ENCODE measurements at places on chromosomes 5 and 9.

DNA sequence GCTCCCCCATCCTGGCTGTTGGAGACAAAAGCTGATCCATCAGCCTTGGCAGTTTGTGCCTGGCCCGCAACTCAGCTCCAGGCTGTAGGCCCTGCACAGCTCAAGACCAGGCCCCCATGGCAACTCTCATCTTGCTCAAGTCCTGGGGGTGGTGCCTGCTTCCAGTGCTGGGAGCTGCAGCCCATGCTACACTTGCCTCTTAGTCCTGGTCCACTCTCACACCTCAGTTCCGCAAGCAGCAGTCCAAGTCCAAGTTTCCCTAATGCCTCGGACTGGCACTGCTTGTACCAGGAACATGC lies 14.2 kb downstream of the AHRR start:
- H3K27me3 ChIP-seq = no peaks in the 10 kb centered on the region
- H3K4me3 ChIP-seq = no peak overlapping the region
- DNase-seq = no peak
- no peak overlapping the region for H3K27ac ChIP-seq
- H3K4me1 ChIP-seq = peaks cover 8% of the 10 kb centered on the region

DNA sequence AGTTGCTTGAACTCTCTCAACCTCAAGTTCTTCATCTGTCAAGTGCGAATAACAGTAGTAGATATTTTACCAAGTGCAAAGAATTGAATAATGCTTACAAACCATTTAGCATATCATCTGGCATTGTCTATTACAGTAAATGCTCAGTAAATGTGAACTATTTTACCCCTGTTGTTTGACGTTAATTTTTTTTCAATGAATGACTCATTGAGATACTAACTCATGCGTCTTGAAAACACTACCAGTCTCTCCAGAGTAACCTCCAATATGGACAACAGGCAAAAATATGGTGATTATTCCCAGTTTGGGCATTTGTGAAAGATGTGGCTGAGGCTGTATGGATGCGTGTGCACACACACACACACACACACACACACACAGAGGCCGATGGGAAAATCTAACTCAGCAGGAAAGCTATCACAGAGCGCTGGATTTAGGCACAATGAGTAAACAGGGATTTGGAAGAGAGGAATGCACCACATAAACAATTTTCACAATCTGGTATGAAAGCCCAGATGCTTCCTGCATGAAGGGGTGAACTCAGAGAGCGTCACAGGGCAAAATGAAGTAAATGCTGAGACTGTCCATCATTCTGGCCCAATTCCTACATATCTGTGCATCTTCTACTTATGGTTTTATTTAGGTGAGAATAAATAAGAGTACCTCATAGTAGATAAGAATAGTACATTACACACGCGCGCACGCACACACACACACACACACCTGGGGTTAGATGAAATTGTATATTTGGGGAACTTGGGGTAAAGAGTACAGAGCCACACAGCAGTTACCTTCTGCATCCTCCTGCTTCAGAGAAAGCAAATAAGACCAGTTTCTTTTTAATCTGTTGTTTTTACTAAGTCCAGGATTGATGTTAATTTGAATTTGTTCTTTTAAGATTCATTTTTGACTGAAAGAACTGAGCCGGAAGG lies 128.7 kb downstream of the PALM2AKAP2 start:
- H3K27me3 ChIP-seq = no peaks in the 10 kb centered on the region
- no peaks in the 10 kb centered on the region for H3K4me1 ChIP-seq
- H3K36me3 ChIP-seq = no peaks in the 10 kb centered on the region

DNA sequence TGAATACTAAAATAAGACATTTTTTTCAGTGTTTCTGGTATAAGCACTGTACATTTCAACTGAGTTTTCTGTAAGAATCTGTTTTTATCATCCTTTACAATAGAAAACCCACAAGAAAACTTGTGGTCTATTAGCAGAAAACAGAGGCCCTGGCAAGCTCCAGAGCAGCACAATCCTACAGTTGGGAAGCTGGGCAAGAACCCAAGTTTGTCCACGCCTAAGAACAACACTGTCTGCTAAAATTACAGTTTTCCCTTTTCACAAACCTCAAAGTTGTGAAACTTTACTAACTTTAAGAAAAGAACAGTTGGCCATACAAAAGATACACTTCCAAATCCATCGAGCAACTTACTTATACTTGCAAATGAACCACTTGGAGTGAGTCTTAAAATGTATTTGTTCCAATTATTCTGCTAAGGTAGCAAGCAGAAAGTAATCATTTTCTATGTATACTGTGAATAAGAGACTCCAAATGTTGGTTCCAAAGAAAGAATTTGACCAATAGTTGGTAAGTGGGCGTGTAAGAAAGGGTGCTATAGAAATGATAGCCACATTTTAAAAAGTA lies 982.0 kb upstream of the ARRDC3 start:
- no peak overlapping the region for H3K4me3 ChIP-seq
- no peaks in the 10 kb centered on the region for H3K36me3 ChIP-seq
- DNase-seq = no peak
- no peaks in the 10 kb centered on the region for H3K27me3 ChIP-seq
- H3K27ac ChIP-seq = no peak overlapping the region

GRCh38 chr5:152811988-152812387 lies 406.9 kb upstream of the NMUR2 start:
- no peak for DNase-seq
- H3K36me3 ChIP-seq = no peaks in the 10 kb centered on the region
- no peaks in the 10 kb centered on the region for H3K27me3 ChIP-seq
- H3K27ac ChIP-seq = no peak overlapping the region
- no peaks in the 10 kb centered on the region for H3K4me1 ChIP-seq

DNA sequence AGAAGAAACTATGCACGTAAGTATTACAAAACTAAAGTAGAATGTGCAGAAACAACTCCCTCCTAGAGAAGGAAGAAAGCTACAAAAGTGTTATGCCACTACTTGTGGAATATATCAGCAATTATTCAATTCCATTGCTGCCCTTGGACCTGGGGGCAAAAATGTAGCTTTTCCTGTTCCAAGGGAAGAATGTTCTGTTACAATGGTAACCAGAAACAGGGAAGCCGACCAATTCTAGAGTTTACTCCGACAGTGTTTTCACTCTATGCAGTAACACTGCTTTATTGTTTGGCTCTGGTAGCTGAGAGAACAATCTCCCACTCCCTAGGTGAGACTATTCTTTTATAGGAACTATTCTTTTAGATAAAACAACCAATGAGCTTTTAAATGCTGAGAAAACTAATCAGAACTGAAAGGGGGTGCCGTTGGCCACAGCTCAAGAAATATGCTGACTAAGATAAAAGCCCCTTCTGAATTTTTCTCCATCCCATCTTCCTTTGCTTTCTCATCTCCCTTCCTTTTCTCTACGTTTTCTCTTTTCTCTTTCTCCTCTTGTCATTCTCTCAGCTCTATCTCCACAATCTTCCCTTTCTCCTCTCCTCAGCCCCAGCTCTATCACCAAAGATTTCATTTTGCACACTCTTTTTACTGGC lies 54.1 kb downstream of the SLC1A3 start:
- no peaks in the 10 kb centered on the region for H3K27me3 ChIP-seq
- H3K36me3 ChIP-seq = no peaks in the 10 kb centered on the region
- no peak overlapping the region for H3K27ac ChIP-seq
- no peak for DNase-seq
- no peaks in the 10 kb centered on the region for H3K4me1 ChIP-seq

- H3K36me3 ChIP-seq = no peaks in the 10 kb centered on the region
- H3K27me3 ChIP-seq = no peaks in the 10 kb centered on the region
- no peak overlapping the region for H3K27ac ChIP-seq
- no peak overlapping the region for H3K4me3 ChIP-seq
- no peak for DNase-seq
- peaks cover 6% of the 10 kb centered on the region for H3K4me1 ChIP-seq
These were observed 104.2 kb upstream of the PANK3 start for GRCh38 chr5:168683247-168683926.

DNA sequence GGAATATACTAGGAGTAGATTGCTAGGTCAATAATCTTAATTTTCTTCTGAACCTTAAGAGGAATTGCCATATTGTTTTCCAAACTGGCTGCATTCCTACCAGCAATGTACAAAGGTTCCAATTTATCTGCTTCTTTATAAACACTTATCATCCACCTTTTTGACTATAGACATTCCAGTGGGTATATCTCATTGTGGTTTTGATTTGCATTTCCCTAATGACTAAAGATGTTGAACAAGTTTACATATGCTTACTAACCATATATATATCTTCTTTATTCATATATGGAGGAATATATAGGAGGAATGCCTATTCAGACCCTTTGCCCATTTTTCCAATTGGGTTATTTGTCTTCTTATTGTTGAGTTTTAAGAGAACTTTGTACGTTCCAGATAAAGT lies 7.6 kb downstream of the DNAJC18 start:
- no peaks in the 10 kb centered on the region for H3K36me3 ChIP-seq
- no peaks in the 10 kb centered on the region for H3K4me1 ChIP-seq
- no peak overlapping the region for H3K27ac ChIP-seq
- no peak overlapping the region for H3K4me3 ChIP-seq
- DNase-seq = no peak
- no peaks in the 10 kb centered on the region for H3K27me3 ChIP-seq

DNA sequence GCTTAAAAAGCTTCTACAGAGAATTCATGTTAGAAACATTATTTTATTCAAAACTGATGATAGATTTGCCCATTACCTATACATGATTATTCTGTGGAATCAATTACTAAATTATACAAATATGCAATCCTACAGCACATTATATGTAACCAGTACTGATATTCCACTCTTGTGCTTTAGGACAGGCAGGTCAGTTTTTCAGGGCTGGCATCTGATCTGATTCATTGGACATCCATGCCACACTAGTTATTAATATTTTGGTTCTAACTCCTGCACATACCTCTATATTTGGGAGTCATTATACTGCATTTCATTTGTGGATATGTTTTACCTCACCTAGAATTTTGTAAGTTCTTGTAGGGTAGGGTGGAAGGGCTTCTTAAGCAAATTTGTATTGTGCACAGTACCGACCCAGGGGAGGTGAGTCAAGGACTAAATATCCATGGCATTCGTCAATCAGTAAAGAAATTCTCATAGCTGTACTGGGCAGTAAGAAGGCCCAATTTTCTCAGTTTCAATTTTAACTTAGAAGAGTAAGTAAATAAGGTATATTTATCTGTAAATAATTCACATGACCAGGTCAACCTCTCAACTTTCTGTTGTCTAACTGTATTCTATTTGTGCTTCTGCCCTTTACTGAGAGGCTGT lies 33.5 kb downstream of the ELOVL7 start:
- H3K27ac ChIP-seq = no peak overlapping the region
- H3K4me1 ChIP-seq = no peaks in the 10 kb centered on the region
- DNase-seq = no peak
- no peaks in the 10 kb centered on the region for H3K36me3 ChIP-seq

DNA sequence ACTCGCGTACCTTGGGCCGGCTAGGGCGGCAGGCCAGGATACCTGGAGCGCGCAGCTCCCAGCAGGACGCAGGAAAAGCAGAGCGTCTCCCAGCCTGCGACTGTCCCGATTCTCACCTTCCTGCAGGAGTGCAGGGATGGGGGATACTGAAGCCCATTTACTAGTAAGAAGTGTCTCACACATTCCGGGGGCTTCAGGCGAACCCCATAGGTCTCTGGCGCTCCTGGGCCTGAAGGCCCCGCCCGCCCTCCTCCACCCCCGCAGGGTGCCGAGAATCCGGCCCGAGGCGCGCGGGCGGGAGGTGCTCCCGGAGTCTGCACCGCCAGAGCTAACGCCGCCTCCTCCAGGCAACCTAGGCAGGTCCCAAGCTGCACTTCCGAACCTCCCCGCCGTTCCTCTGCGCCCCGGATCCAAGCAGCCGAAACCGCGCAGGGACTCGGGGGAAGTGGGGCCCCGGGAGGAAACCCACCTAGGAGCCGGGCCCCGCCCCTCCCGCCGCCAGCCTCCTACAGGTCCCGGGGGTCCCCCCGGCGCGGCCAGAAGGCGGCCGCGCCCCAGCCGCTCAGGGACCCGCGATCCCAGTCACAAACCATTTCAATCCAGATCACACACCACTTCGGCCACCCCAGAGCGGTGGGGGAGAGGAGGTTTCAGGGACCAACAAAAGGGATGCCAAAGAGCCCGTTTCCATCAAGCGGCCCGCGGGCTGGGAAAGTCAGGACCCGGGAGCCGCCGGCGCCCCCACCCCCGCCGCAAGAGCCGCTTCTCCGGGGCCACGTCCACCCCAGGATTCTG lies 1.2 kb downstream of the ROR2 start:
- H3K4me3 ChIP-seq = no peak overlapping the region
- no peak overlapping the region for H3K27ac ChIP-seq
- H3K4me1 ChIP-seq = peaks cover 11% of the 10 kb centered on the region

GRCh38 chr5:169711551-169712225 lies 74.6 kb downstream of the DOCK2 start:
- no peak for DNase-seq
- H3K4me3 ChIP-seq = no peak overlapping the region
- peaks cover 93% of the 10 kb centered on the region for H3K36me3 ChIP-seq
- H3K4me1 ChIP-seq = no peaks in the 10 kb centered on the region

GRCh38 chr9:34570809-34571480 lies 18.6 kb downstream of the CNTFR start:
- no peaks in the 10 kb centered on the region for H3K27me3 ChIP-seq
- DNase-seq = no peak
- H3K27ac ChIP-seq = no peak overlapping the region
- H3K4me3 ChIP-seq = no peak overlapping the region
- H3K36me3 ChIP-seq = no peaks in the 10 kb centered on the region

DNA sequence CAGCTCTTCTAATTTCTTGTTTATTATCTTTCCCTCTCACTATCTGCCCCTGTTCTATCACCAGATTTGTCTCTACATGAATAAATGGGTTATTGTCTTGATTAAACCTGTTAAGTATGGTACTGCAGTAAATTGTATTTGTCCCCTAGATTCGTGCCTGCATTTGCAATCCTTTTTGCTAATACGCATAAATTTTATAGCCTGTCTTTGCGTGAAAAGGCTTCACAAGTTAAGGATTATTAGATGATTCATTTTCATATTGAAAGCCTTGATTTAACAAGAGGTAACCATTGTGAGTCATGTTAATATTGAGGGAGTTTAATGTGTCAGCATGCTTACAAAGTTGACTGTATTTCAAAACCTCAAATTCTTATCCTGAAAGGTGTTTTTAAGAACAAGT lies 204.6 kb downstream of the PCSK1 start:
- no peak overlapping the region for H3K27ac ChIP-seq
- DNase-seq = no peak
- no peak overlapping the region for H3K4me3 ChIP-seq
- no peaks in the 10 kb centered on the region for H3K4me1 ChIP-seq

GRCh38 chr9:8825585-8826147 lies 1026.1 kb upstream of the DMAC1 start:
- H3K27me3 ChIP-seq = no peaks in the 10 kb centered on the region
- H3K4me3 ChIP-seq = no peak overlapping the region
- H3K27ac ChIP-seq = no peak overlapping the region
- H3K4me1 ChIP-seq = no peaks in the 10 kb centered on the region
- DNase-seq = no peak

DNA sequence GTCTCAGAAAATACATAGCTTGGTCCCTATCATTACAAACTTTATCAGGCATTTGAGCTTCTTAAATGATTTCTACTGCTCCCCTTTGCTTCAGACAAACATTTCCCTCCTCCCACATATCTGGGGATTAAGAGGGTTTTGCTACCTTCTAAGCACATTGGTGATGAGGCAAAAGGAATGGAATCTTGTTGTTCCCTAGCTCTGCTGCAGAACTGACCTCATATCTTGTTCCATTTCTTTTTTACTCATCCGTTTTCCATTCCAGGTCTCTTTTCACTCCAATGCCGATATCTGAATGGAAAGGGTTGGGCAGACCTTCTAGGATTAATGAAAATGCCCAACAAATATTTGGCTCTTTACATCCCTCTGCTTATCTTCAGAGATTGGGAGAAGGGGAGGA lies 444.6 kb downstream of the ZNF608 start:
- no peak for DNase-seq
- no peaks in the 10 kb centered on the region for H3K36me3 ChIP-seq
- H3K27me3 ChIP-seq = no peaks in the 10 kb centered on the region
- H3K4me1 ChIP-seq = no peaks in the 10 kb centered on the region
